G401 (cell line): ENCODE measurements at places on chromosomes 3 and 15. TPM values are rescaled to one million over a fixed set of nuclear protein-coding genes. Genes with fewer than 3 reads are reported as not detected.

GRCh38 chr3:56005196-56005805 lies 463.0 kb downstream of the ERC2 start:
- DNase-seq: no peak

- DNase-seq: peak; percentile 49
Measured at GRCh38 chr3:161274691-161275298, 53.7 kb downstream of the NMD3 start.

DNA sequence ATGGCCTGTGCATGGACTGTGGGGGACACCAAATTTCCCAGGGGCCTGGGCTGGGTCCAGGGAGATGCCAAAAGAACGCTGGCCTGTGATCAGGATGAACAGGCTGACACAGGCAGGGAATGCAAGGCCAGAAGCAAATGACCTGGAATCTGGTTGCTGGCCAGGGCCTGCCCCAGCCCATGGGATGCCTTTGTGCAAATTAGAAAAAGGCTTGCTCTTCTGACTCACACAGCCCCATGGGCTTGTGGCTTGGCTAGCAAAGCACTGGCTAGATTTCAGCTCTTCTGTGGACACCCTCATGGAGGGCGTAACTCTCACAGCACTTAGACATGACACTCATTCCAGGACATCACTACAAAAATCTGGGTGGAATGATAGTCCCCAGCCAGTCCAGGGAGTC lies 356.0 kb downstream of the SHQ1 start:
- DNase-seq: peak; percentile 15

MYL3 gene
- 5.8 and 7.4 TPM in 2 replicates for total RNA-seq

GRCh38 chr3:31369637-31370379 lies 162.9 kb upstream of the STT3B start:
- DNase-seq: no peak

GRCh38 chr15:30929064-30929669 lies 25.5 kb downstream of the FAN1 start:
- DNase-seq: no peak

DNA sequence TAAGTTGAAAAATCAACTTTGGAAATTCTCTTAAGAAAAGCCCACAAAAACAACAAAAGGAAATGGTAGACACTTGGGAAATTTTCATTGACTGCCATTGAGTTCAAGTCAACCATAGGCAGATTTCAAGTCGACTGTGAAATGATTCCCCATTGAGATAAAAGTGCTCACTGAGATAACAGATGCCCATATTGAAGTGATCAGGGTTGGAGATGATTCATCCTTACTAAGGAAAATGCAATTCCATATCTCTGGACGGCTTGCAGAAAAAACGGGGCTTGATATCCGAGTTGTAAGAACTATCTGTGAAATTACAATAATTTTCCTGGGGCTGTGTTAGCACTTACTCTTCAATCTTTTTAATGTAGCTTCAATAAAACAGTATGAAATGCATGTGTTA lies 373.1 kb upstream of the THRB start:
- no peak for DNase-seq

SKIC8 gene
- total RNA-seq: 484 and 486 TPM in 2 replicates

DNA sequence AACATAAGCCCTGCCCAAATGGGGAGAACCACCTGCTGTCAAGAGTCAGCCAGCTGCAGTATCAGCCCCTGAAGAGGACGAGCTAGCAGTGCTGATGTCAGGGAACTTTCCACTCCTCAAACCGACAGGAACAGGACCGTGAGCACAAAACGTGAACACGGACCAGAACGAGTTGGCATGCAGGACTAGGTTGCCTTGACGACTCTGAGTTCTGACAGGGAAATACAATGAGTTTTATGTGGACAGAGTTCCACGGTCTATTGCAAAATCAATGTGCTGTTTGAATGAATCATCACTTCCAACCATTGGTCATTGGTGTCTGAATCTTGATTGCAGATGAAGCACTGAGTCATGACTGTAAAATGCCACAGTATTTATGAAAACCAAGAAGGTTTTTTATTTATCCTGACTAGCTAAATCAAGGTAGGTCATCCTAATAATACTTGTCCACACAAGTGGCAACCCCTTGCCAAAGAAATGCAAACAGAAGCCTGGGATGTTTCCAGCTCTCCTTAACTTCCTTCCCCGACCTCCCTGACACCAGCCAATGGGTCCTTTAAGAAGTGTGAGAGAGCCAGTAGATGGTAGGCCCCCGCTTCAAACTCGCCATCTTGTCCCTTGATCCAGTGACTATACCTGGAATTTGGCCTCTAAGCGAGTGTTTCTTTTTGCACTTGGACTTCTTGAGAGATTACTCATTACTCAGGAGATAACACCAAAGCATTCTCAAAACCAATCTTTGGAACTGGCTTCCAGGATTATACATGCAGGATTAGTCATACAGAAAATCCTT lies 119.6 kb downstream of the ASB7 start:
- DNase-seq: no peak

CD96 gene
- total RNA-seq: not detected in 2 replicates

DNA sequence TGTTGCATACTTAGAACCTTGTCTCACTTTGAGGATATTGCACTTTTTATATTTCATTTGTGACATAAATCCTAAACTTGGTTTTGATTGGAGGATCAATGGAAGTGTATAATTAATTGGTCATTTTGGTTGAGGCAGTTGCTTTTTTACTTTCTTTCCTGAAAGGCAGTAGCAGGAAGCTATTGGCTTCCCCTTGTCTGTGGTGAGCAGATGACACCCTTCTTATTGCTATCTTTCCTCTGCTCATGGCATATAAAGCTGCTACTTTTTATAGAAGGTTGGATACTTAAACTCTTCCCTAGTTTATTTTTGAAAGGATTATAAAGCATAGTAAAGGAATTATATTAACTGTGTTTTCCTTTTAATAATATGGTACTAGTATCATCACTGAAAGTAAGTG lies 28.6 kb downstream of the FAM98B start:
- no peak for DNase-seq

DNA sequence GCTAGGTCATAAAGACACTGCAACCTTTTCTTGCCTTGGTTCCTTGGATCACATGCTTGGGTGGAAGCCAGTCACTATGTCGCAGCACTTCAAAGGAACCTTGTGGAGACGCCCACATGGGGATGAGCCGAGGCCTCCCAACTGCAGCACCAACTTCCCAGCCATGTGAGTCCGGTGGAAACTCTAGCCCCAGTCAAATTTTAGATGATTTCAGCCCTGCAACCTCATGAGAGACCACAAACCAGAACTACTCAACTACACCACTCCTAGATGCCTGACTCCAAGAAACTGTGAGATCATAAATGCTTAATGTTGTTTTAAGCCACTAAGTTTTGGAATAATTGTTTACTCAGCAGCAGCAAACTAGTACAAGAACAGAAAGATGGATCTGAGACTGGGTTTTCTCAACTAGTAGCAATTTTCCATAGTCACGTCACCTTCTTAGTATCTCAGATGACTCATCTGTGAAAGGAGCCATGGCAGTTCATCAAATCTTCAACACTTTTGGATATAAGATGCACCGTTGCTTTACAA lies 86.5 kb downstream of the MB21D2 start:
- no peak for DNase-seq

GRCh38 chr15:69515508-69515907 lies 62.9 kb downstream of the RPLP1 start:
- DNase-seq: no peak

- no peak for DNase-seq
Measured at GRCh38 chr3:65030847-65031463, 343.2 kb upstream of the ADAMTS9 start.

- no peak for DNase-seq
Measured at GRCh38 chr3:12444582-12445471, 39.5 kb upstream of the TSEN2 start.
